Esophagus squamous epithelium (tissue), 5 donors: ENCODE measurements at places on chromosomes 1 and 21.

DNA sequence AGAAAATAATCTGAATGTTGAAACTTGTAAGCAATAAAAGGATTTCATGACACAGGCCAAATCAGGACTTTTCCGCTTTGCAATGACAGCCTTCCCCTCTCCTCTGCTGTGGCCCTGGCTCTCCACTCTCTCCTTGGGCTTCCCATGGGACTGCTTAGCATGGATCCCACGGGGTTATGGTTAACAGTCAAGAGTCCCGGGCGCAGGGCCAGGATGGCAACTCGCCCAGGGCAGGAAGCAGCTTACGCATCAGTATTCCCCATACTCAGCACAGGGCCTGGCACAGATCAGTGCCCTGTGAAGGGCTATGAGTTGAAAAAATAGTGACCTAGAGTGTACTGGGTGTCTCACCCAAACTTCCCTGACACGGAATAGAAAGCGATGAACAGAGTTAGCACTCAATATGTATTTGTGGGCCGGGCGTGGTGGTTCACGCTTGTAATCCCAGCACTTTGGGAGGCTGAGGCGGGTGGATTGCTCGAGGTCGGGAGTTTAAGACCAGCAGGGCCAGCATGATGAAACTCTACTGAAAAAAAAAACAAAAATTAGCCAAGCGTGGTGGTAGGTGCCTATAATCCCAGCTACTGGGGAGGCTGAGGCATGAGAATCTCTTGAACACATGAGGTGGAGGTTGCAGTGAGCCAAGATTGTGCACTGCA lies 29.1 kb upstream of the GRHL3 start:
- DNase-seq: no peak

DNA sequence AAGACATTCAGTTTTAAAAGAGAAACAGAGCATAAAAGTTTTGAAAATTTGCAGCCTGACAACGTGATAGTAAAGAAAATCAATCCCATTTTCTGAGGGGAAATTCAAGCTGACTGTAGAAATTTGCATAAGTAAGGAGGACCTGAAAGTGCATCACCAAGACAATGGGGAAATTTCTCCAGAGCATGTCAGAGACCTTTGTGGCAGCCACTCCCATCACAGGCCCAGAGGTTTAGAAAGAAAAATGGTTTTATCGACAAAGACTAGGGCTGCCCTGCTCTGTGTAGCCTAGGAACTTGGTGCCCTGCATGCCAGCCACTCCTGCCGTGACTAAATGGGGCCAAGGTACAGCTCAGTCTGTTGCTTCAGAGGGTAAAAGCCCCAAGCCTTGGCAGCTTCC lies 1640.2 kb upstream of the PRMT6 start:
- DNase-seq: no peak

GRCh38 chr1:205500240-205501233 lies 3.9 kb upstream of the CDK18 start:
- DNase-seq: no peak

DNA sequence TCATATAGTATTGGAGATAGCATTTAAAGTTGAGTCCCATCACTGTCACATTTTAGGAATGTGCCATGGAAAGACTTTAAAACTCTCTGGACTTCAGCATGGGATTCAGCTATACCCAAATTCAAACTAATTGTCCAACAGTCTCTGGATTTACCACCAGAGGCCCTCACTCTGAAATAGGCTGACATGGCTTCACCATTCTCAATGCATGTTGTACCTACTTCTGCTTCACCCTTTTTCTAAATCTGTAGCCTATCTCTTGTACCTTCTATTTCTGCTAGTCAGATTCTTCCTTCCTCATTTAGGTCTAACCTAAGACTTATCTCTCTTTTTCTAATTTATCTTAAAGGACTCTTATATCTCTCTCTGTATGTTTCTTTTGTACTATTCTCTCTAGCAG lies 512.7 kb upstream of the ZRANB2 start:
- no peak for DNase-seq

- no peak for DNase-seq
Measured at GRCh38 chr1:5570931-5571330, 421.3 kb downstream of the NPHP4 start.

DNA sequence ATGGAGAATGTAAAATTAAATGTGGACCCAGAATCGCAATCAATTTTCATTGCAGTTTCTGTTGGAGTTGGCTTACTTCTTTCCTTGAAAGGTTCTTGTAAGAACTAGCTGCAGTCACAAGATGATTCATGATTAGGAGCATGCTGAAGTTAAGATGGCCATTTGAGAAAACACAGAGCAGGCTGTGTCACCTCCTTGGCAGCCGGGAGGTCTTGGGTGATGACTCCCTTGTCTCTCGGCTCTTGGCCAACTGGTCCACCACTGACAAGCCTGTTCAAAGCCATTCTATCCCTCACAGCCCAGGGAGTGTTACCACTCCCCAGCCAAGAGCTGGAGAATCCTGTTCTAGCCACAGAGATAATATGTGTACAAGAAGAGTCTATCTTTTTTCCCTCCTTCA lies 40.6 kb downstream of the OPTC start:
- no peak for DNase-seq

DNA sequence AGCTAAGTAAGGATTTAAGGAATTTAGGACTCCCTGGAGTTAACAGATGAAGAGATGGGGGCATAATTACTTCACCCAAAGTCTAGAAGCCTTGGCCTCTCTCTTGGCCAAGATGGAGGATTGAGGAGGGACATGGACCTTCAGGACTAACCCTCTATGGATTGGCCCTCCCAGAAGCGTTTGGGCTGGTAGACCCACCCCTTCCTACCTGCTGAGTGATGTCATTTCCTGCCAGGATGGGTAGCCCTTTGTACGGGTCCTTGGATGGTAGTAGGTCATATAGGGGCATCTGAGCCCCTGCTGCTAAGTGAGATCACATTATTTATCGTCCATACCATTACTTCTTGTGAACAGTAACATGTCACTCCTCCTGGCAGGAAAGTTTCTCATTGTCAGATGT lies 17.7 kb downstream of the LURAP1 start:
- DNase-seq: no peak

DNA sequence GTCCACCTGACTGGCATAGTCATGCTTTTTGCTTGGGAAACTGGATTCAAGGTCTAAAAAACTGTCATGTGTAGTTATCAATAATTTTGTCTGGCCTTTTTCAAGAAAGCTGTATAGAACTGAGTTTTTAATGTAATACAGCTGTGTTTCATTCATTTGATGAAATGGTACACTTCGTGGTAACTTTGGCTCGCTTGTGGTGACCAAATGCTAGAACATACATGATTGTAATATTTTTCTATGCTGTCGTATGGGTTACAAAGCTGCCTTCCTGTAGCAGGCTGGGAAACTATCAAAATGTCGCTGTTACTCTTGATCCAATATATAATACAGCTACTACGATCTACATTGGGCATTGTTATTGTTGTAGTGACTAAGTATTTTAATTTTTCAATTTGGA lies 2.1 kb downstream of the LRRC42 start:
- no peak for DNase-seq

DNA sequence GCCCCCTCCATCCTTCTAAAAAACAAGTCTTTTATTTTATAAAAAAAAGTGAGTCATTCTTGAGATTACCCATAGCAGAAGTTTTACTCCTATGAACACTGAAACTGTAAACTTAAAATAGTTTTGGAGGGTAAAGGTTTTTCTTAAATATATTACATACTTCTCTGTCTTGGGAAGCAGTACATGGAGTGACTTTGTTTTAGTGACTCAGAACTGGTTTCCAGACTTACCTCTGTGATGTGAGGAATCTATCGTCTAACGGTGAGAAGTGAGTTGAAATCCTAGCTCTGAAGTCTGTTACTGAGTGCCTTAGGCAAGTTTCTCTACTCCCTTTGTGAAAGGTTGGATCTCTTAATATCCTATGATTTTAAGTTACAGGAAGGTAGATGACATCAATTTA lies 176.3 kb upstream of the POU3F1 start:
- DNase-seq: no peak

DNA sequence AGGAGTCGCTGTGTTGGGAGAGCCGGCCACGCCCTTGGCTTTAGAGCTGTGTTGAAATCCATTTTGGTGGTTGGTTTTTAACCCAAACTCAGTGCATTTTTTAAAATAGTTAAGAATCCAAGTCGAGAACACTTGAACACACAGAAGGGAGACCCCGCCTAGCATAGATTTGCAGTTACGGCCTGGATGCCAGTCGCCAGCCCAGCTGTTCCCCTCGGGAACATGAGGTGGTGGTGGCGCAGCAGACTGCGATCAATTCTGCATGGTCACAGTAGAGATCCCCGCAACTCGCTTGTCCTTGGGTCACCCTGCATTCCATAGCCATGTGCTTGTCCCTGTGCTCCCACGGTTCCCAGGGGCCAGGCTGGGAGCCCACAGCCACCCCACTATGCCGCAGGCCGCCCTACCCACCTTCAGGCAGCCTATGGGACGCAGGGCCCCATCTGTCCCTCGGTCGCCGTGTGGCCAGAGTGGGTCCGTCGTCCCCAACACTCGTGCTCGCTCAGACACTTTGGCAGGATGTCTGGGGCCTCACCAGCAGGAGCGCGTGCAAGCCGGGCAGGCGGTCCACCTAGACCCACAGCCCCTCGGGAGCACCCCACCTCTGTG lies 4.7 kb downstream of the C1orf35 start:
- DNase-seq: no peak

- no peak for DNase-seq
Measured at GRCh38 chr1:83512373-83513193, 486.3 kb downstream of the TTLL7 start.
